Calu3 (cell line): ENCODE measurements at places on chromosomes 12 and 14. TPM values are rescaled to one million over a fixed set of nuclear protein-coding genes. Genes with fewer than 3 reads are reported as not detected.

MYO1A gene
- total RNA-seq, result 0.31 and 1.5 TPM in 2 replicates

SOAT2 gene
- total RNA-seq, result not detected in 2 replicates

JAG2 gene
- 13.8 and 17.6 TPM in 2 replicates for total RNA-seq

ZNF839 gene
- 18.3 and 21.7 TPM in 2 replicates for total RNA-seq

DLGAP5 gene
- total RNA-seq, result 48.7 and 54.3 TPM in 2 replicates

CELA1 gene
- not detected in 2 replicates for total RNA-seq

ADAMTS20 gene
- not detected in 2 replicates for total RNA-seq

TAS2R9 gene
- total RNA-seq, result not detected in 2 replicates

MGST1 gene
- 352 and 354 TPM in 2 replicates for total RNA-seq
